ENCODE measurements at places on chromosomes 4 and X.

DNA sequence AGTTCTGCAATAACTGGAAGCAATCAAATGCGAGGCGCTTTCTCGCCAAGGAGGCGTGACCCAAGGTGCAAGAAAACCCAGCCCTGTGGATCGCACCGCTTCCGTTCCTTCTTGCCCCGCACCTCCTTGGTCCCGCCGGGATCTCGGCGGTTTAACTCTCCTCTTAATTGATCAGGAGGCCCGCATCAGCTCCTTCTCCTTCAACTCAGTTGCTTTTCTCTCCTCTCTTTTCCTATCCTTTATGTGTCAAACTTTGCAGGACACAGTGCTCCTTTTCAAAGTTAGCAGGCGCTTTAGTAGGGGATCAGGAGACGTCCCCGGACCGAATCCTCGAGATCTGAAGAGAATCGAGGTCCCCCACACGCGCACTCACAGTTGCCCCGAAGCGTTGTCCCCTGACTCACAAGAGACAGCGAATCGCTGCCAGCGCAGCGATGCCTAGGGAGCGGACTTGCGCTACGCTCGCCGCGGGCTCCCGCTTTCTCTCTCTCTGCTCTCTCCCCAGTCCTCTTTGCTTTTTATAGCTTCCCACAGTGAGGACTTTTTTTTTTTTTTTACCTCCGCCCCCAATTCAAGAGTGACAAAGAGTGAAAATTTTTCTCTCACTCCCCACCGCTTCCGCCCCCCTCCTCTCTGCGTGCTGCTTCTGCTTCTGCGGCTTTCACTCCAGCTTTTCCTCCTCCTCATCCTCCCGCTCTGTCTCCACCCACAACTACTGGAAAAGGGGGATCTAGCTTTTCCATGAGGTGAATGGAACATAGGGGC is at the start of gene DKK2:
DKK2 (minus strand) TSS at position 495 of the 765 bp plus-strand sequence. CDS start 722 bp downstream, outside the sequence.
- DNase-seq = no peak

GRCh38 chr4:47251348-47252135 is 212.0 kb downstream of the COMMD8 start:
- DNase-seq = no peak

DNA sequence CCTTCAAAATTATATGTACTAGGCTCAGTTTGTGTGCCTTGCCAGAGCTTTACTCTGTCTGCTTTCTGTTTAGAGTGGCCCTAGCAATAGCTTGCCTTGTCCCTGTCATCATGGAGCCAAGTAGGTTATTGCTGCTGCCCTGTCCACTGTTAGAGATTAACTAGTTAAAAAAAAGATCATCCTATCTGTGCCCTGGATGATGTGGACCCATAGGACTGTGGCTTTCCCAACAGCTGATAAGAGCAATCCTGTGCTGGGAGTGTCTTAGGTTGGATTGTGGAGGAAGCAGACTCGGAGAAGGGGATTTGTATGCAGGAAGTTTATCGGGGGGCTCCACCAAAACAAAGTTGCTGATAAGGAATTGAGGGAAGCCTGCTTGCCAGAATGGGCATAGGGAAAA is 23.8 kb downstream of the PPP1R2C start:
- no peak for DNase-seq

GRCh38 chrX:38081909-38082308 is 75.6 kb downstream of the SYTL5 start:
- DNase-seq = no peak

GRCh38 chrX:66004928-66005829 is 34.7 kb downstream of the VSIG4 start:
- no peak for DNase-seq

GRCh38 chr4:67451464-67451863 is 93.8 kb downstream of the CENPC start:
- no peak for DNase-seq

DNA sequence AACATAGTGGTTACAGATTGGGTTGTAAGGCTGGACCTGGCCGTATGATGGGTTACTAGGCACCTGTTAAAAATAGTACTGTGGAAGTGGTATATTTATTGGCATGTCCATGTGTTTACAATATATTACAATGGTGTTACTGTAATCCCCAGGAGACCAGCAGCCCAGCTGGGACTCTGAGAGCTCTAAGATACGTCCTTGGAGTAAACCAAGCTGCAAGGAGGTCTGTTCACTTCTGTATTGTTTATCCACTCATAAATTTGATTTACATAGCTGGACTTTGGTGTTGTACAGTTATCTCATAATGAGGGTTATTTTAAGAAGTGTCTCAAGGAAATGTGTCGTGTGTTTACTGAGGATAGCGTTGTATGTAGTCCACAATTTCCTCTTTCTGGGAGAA is 93.8 kb downstream of the TBL1X start:
- no peak for DNase-seq

- DNase-seq = no peak
These were observed 146.3 kb upstream of the LEF1 start for GRCh38 chr4:108314900-108315589.

DNA sequence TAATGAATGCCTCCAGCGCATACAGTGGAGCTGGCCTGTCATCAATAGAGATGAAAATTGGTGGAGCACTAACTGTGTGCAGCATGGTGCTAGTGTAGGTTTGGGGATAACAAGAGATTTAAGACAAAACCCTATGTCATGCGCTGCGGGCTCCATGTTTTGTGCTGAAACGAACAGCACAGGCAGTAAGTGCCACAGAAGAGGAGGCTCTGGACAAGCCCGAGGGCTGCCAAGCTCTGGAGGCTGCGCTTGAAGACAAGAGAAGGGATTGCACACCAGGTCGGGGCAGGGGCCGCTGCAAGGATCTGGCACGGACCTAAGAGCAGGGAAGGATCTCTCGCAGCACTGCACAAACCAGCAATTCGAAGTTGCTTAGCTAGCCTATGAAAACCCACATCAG is 35.5 kb downstream of the TENM3 start:
- DNase-seq = no peak

GRCh38 chr4:14607578-14607977 is 394.7 kb upstream of the CPEB2 start:
- DNase-seq = no peak

GRCh38 chr4:17915439-17915838 is 104.7 kb downstream of the NCAPG start:
- DNase-seq = no peak

DNA sequence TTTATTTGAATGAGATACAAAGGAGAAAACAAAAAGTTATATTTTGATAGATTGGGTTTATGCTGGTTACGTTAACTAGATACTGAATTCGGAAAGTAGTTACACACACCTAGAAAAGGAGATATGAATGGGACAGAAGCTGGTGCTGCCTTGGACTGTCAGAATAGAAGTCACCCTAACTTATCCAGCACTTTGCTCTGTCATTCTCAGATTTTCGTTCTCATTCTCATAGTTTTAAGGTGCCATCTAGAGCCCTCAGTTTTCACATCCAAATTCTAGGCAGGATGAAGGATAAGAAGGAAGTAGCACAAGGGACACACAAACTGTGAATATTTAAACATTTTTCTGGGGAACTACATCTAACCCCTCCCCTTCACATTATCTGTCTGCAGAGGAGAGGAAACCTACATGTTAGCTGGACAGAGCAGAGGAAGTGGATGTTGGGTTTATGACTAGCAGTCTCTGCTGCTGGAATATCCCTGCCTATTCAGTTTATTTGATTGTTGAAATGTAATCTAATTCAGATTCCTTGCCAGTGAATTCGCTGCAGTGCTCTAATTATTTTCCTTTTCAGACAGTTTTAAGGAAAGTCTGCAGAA is 521.9 kb downstream of the FAT4 start:
- DNase-seq = no peak

- DNase-seq = no peak
These were observed 17.8 kb downstream of the PDK3 start for GRCh38 chrX:24482823-24483415.

- no peak for DNase-seq
These were observed 176.4 kb downstream of the IL1RAPL2 start for GRCh38 chrX:104742355-104742754.

- DNase-seq = no peak
These were observed 58.7 kb downstream of the GPRIN3 start for GRCh38 chr4:89248879-89249281.

- no peak for DNase-seq
These were observed 167.5 kb upstream of the DGKK start for GRCh38 chrX:50638123-50638522.

DNA sequence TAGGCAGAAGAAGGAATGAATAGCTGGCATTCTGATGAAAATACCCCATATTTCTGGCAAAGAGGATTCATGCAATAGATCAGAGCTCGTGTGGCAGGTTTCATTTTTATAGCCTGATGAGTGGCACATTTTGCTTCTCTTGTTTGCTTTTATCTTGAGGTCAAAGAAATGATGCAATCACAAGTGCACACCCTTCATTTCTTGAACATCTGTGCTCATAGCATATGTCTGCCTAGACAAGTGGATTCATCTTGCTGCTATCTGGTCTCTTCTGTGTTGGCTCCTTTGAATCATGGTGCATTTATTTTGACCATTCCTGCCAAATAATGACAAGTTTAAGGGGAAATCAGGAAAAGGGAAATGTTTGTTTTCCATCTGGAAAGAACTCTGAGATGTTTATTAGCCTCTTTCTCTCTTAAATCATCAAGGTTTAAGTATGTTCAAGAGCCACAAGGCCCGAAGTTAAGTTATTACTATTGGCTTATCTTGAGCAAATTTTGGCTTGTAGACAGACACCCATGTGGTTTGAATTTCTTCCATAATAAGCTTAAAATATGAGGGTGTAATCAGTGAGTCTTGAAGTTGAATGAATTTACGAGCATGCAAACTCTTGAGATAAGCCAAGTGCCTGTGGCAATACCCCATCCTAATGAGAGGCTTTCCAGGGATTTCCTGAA is 59.3 kb upstream of the HS3ST1 start:
- DNase-seq = no peak

GRCh38 chrX:41472231-41472815 is 25.2 kb downstream of the NYX start:
- no peak for DNase-seq

- no peak for DNase-seq
These were observed 22.3 kb downstream of the AMOT start for GRCh38 chrX:112818114-112819007.

GRCh38 chr4:2091990-2092668 is 33.0 kb downstream of the NAT8L start:
- no peak for DNase-seq

DNA sequence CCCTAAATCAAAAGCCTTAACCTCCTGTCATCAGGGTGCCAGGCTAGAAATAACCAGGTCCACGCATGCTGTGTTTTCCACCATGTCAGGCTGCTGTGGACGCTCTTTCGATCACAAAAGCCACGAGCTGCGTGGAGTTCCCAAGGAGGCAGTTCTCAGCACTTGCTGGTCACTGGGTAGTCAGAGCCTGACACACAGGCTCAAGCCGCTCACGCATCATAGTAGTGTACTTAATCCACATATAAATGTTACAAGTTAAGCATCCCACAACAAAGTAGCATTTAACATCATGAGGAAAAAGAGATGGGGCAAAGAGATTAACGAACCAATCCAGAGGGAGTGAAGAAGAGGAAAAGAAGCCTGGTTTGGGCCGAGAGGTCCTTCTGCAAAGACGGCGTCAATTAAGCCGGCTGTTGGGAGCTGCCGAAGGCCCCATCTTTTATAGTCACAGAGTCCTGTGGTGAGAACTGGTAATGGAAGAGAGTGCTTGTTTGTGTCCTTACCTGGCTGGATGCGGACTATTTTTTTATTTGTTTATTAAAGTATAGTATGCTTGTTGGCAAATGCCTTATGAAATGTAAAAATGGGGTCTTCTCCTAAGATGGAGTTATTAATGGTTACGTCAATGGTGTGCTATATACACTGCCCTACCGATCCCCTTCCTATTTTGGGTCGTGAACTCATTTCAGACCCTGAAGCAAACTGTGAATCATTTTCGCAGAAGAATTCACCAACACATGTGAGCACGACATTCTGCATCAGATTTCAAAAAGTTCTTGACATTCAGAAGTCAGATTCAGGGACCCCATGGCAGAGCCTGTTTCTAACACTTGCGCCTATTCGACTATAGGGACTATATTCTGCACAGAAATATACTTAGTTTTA is 675 bp downstream of the PRIMPOL start:
- no peak for DNase-seq

DNA sequence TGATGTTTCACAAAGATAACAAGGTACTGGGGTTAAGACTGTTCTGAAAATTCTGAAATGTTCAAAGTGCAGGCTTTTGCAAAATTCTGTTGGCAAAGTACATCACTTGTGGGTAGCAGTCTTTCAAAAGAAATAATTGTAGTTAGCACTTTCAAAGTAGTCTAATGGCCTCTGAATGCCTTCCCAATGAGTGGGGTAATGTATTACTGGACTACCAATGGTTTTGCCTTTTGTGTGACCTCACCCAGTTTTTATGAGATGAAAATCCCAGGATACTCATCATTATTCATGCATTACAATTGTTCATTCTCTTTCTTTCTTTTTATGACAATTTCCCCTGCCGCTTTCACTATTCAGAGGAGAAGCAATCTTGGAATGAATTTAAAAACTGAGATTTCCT is 686.1 kb downstream of the GLUD2 start:
- DNase-seq = no peak

GRCh38 chr4:161642708-161643107 is 521.1 kb downstream of the FSTL5 start:
- DNase-seq = no peak

DNA sequence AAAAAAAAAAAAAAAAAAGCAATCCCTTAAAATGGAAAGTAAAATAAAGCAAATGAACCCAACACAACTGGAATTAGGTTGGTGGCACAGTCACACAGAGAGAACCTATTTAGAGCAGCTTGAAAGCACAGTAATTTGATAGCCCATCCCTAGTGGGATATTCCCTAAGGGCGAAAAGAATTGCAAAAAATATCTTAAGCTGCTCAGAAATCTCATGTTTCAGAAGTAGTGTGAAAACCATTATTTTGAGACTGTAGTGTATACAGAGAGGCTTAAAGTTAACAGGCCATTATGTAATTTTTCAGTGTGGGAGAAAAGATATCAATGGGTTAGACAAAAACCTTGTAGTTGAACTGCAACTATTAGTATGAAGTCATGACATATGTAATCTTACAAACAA is 40.0 kb upstream of the DHX15 start:
- DNase-seq = no peak

DNA sequence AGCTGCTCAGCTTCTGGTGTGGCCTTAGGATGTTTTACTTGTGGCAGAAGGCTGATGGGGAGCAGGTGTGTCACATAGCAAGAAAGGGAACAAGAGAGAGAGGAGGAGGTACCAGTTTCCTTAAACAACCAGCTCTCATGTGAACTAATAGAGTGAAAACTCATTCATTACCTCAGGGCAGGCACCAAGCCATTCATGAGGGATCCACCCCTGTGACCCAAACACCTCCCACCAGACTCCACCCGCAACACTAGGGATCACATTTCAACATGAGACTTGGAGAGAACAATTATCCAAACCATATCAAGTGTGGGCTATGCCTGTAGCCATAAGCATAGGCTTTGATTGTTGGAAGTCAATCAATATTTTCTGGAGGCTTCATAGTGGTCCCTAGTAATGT is 56.0 kb downstream of the GSX2 start:
- DNase-seq = no peak

DNA sequence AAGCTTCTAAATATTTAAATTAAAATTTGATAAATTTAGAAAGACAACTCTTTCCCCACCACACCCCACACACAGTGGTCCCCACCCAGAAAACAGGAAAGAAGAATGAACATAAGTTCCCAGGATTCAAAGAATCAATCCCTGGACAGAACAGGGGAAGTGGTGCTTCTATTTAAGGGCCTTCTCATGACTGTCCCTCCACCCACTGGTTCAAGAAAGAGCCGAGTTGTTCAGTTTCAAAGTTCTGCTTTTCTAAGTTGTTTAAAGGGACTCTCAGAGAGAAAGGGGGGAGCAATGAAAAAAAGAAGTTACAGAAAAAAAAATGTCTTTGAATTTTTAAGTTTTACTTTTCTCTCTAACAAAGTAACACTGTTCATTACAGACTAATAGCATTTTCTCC is 195.8 kb downstream of the PDGFC start:
- no peak for DNase-seq

- DNase-seq = no peak
These were observed 115.0 kb upstream of the TBL1X start for GRCh38 chrX:9349572-9350494.

All from stimulated activated CD4-positive, alpha-beta T cell treated with anti-CD3 and anti-CD28 coated beads, TNF-alpha, amount 100 ng/mL, for 1 hour (primary cell).